Karpas-422 (cell line): ENCODE measurements at places on chromosomes 4 and X. TPM values are rescaled to one million over a fixed set of nuclear protein-coding genes. Genes with fewer than 3 reads are reported as not detected.

The GPR82 gene
- total RNA-seq = 0.07 TPM in 1 of 2 replicates, not detected in the other

- H3K36me3 ChIP-seq = no peaks in the 10 kb centered on the region
- no peaks in the 10 kb centered on the region for H3K4me1 ChIP-seq
- H3K4me3 ChIP-seq = no peak overlapping the region
- no peaks in the 10 kb centered on the region for H3K27me3 ChIP-seq
Observed at GRCh38 chr4:108255203-108255747, 86.5 kb upstream of the LEF1 start.

The DRP2 gene
- 0.04 TPM in 2 replicates for total RNA-seq

- no peak for DNase-seq
- H3K36me3 ChIP-seq = no peaks in the 10 kb centered on the region
- no peaks in the 10 kb centered on the region for H3K4me1 ChIP-seq
Observed at GRCh38 chrX:148917441-148917840, 417.0 kb downstream of the AFF2 start.

The CT47B1 gene
- total RNA-seq = not detected in 2 replicates

- H3K27me3 ChIP-seq = no peaks in the 10 kb centered on the region
- H3K4me3 ChIP-seq = no peak overlapping the region
- peaks cover 2% of the 10 kb centered on the region; the same call in 1 of the 2 replicates for H3K4me1 ChIP-seq
Observed at GRCh38 chr4:85910985-85911384, 436.0 kb downstream of the ARHGAP24 start.

GRCh38 chr4:112876316-112876715 lies 173.1 kb upstream of the ANK2 start:
- H3K4me1 ChIP-seq = no peaks in the 10 kb centered on the region
- H3K27me3 ChIP-seq = no peaks in the 10 kb centered on the region
- DNase-seq = no peak
- no peaks in the 10 kb centered on the region for H3K36me3 ChIP-seq
- no peak overlapping the region for H3K27ac ChIP-seq
- H3K4me3 ChIP-seq = no peak overlapping the region

GRCh38 chr4:184392748-184393559 lies 81.4 kb downstream of the IRF2 start:
- H3K27ac ChIP-seq = peak overlapping the region; percentile 99
- peaks cover 8% of the 10 kb centered on the region; the same call in 1 of the 2 replicates for H3K36me3 ChIP-seq
- peaks cover 72% of the 10 kb centered on the region for H3K4me1 ChIP-seq
- DNase-seq = no peak
- H3K27me3 ChIP-seq = no peaks in the 10 kb centered on the region
- H3K4me3 ChIP-seq = no peak overlapping the region

DNA sequence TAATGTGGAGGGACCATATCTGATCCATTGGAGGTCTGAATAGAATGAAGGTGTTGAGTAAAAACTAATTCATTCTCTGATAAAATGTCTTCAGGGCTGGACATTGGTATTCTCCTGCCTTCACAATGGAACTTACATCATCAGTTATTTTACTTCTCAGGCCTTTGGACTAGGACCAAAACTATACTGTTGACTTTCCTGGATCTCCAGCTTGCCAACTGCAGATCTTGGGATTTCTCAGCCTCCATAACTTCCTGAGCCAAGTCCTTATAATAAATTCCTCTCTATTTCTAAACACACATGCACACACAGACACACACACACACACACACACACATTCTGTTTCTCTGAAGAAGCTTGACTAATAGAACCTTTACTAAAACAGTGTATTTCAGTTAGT lies 1858.6 kb upstream of the ADGRL3 start:
- H3K36me3 ChIP-seq = no peaks in the 10 kb centered on the region
- no peaks in the 10 kb centered on the region for H3K27me3 ChIP-seq
- no peaks in the 10 kb centered on the region for H3K4me1 ChIP-seq
- no peak overlapping the region for H3K27ac ChIP-seq
- H3K4me3 ChIP-seq = no peak overlapping the region

- no peak for DNase-seq
- H3K27me3 ChIP-seq = no peaks in the 10 kb centered on the region
Observed at GRCh38 chr4:181608181-181608580, 635.0 kb upstream of the TENM3 start.

GRCh38 chr4:156970501-156971164 lies 966 bp downstream of the PDGFC start:
- H3K27me3 ChIP-seq = no peaks in the 10 kb centered on the region
- no peak overlapping the region for H3K27ac ChIP-seq
- H3K36me3 ChIP-seq = no peaks in the 10 kb centered on the region

The ARHGEF6 gene
- 0.61 and 2.6 TPM in 2 replicates for total RNA-seq

DNA sequence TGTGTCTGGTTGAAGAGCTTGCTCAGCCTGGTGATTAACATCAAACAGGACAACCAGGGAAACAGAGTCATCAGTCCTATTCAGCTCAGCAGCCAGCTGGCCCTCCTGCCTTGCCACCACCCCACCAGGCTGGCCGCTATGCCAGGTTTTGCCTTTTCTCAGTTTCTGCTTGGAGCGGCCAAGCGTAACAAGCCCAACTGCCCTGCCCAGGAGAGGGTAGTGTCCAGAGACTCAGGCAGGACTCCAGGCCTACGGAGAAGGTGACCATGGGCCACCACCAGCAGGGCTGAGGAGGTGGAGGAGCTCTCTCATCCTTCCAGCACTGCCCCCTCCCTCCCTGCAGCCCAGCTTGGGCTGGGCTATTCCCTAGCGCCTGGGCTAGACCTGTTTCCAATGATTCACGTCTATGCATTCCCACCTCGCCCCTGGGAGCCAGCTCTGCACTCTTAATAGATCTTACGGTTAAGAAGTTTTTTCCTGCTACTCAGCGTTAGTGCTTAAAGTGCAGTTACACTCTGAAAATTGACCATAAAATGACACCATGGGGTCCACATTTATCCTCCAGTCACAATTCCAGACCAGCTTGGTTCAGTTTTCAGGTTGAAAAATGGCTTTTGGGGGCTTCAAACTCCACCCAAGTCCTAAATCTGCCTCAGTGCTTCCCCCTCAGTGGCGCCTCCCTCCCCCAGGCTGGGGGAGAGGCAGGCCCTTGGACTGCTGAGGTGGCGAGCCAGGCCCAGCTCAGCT lies 124.0 kb upstream of the PJA1 start:
- no peaks in the 10 kb centered on the region for H3K4me1 ChIP-seq
- H3K4me3 ChIP-seq = no peak overlapping the region
- no peaks in the 10 kb centered on the region for H3K36me3 ChIP-seq
- DNase-seq = no peak

DNA sequence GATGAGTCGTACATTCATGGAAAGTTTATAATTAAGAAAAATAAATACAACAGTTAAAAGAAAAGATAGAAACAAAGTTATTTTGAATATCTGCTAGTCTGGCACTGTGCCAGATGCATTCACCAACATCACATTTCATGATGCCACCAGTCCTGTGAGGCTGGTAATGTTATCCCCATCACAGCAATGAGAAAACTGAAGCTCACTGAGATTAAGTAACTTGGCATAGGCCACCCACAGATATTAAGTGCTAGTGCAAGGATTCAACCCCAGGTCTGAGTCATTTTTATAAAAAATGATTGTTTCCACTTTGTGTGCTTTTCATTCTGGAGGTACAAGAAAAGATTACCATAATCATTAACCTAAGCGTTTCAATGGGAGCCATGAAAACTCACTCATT lies 65.0 kb upstream of the IL15 start:
- no peak for DNase-seq
- no peaks in the 10 kb centered on the region for H3K27me3 ChIP-seq
- no peak overlapping the region for H3K4me3 ChIP-seq
- no peak overlapping the region for H3K27ac ChIP-seq

GRCh38 chr4:88937081-88937480 lies 119.9 kb downstream of the FAM13A start:
- H3K27me3 ChIP-seq = no peaks in the 10 kb centered on the region
- H3K36me3 ChIP-seq = no peaks in the 10 kb centered on the region
- H3K4me1 ChIP-seq = no peaks in the 10 kb centered on the region
- DNase-seq = no peak

DNA sequence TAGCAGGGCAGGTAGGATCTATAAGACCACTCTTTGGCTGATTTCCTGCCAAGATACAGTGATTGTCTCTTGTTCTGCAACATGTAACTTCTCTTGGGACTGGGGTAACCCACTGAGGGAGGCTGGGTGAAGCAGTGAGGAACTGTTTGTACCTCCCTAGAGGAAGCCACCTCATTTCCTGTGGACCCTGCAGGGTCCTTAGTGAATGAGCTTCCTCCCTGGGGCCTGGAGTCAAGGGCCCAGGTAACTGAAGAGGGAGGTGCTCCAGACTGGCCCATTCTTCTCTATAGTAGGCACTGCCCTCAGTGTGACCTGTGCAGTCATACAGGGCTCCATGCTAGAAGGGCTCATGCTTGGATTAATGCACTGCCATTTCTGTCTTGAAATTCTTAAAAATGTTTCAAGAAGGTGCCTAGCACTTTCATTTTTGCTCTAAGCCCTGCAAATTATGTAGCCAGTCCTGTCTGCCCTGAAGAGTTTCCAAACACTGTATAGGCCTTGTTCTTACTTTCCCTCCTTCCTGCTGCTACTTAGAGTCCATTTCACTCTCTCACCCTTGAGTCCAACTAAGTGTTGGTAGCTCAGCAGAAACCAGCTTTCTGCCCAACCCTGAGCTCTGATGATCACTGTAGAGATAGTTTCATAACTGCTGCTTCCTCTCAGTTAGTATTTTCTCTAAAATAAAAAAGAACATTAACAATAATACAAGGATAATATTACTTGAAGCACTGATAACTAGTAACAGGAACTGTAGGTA lies 8.5 kb upstream of the GRIA3 start:
- H3K4me3 ChIP-seq = no peak overlapping the region
- no peaks in the 10 kb centered on the region for H3K4me1 ChIP-seq
- no peak for DNase-seq
- no peaks in the 10 kb centered on the region for H3K36me3 ChIP-seq
- H3K27ac ChIP-seq = no peak overlapping the region

The DUX4 gene
- total RNA-seq = not detected in 2 replicates
